ENCODE measurements at places on chromosomes 1 and 21.

DNA sequence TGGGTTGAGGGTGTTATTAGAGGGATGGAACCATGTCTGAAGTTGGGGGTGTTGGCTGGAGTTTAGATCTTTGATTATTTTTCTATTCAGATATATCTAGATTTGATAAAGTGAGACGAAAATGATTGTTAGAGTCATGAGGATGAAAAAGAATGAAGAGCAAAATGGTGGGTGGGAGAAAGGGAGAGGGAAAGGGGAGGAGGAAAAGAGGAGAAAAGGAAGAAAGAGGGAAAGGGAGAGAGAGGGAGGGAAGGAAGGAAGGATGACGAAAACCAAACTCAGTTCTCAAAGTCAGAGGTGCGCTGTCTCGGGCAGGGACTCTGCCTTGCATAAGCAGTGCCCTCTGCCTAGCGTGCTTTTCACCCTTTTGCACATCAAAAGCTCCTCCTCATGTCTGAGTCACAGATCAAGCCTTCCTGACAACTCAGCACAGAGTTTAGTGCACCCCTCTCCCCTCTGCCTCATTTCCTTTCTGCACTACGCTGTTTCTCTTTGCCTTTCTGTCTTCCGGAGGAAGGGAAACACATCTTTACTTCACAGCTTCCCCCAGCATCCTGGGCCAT is 225.8 kb upstream of the PROX1 start:
- DNase-seq: peak; percentile 55
- peaks cover 10% of the 10 kb centered on the region for H3K4me1 ChIP-seq
- H3K27me3 ChIP-seq: no peaks in the 10 kb centered on the region

- H3K4me1 ChIP-seq: peaks cover 8% of the 10 kb centered on the region
- no peaks in the 10 kb centered on the region for H3K36me3 ChIP-seq
- H3K27ac ChIP-seq: no peak overlapping the region
- peaks cover 4% of the 10 kb centered on the region for H3K27me3 ChIP-seq
- DNase-seq: no peak
These were observed 10.7 kb upstream of the NPL start for GRCh38 chr1:182778862-182779261.

GRCh38 chr1:79561521-79561978 is 555.0 kb upstream of the ADGRL4 start:
- H3K27me3 ChIP-seq: no peaks in the 10 kb centered on the region
- H3K4me3 ChIP-seq: no peak overlapping the region
- no peak for DNase-seq
- H3K27ac ChIP-seq: no peak overlapping the region

GRCh38 chr1:69230208-69230607 is 337.5 kb upstream of the LRRC7 start:
- no peak overlapping the region for H3K4me3 ChIP-seq
- no peaks in the 10 kb centered on the region for H3K27me3 ChIP-seq
- DNase-seq: no peak

DNA sequence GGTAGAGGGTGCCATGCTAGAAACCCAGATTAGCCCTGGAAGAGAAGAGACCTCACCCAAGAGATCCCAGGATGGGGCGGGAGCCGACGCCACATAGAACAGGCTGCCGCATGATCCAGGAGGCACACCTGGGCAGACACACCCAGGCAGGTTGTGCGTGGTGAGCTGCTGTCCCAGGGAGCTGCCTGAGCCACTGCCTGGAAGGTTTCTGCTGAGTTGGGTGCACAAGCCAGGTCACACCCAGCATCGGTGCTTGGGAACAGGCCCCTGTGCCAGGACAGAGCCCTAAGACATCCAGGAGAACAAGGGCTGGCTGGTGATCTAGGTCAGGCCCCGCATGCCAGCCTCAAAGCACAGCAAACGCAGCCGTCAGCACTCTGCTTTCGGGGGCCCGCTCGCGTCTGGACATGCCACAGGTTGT is 40.2 kb downstream of the CTNNBIP1 start:
- H3K27me3 ChIP-seq: no peaks in the 10 kb centered on the region
- H3K27ac ChIP-seq: no peak overlapping the region
- DNase-seq: no peak

GRCh38 chr1:37420456-37420855 is 53.9 kb upstream of the ZC3H12A start:
- peaks cover 16% of the 10 kb centered on the region for H3K27me3 ChIP-seq
- H3K4me3 ChIP-seq: no peak overlapping the region
- DNase-seq: no peak
- no peaks in the 10 kb centered on the region for H3K36me3 ChIP-seq
- H3K4me1 ChIP-seq: no peaks in the 10 kb centered on the region

GRCh38 chr1:219027146-219027673 is 146.5 kb upstream of the LYPLAL1 start:
- H3K36me3 ChIP-seq: no peaks in the 10 kb centered on the region
- no peak overlapping the region for H3K4me3 ChIP-seq
- no peaks in the 10 kb centered on the region for H3K27me3 ChIP-seq
- H3K27ac ChIP-seq: no peak overlapping the region
- no peaks in the 10 kb centered on the region for H3K4me1 ChIP-seq
- no peak for DNase-seq

- H3K36me3 ChIP-seq: no peaks in the 10 kb centered on the region
- peaks cover 22% of the 10 kb centered on the region for H3K4me1 ChIP-seq
- DNase-seq: no peak
- H3K27me3 ChIP-seq: peaks cover 4% of the 10 kb centered on the region
These were observed 13.5 kb downstream of the GNG4 start for GRCh38 chr1:235635938-235636662.
